ENCODE measurements at places on chromosomes 11 and 22.

GRCh38 chr11:1112351-1113191, 37.9 kb downstream of the MUC2 start:
- H3K27ac ChIP-seq = no peak overlapping the region
- no peak for DNase-seq
- H3K4me1 ChIP-seq = no peaks in the 10 kb centered on the region
- no peaks in the 10 kb centered on the region for H3K36me3 ChIP-seq
- H3K27me3 ChIP-seq = no peaks in the 10 kb centered on the region
- no peak overlapping the region for H3K4me3 ChIP-seq

- DNase-seq = no peak
- H3K27ac ChIP-seq = no peak overlapping the region
- no peak overlapping the region for H3K4me3 ChIP-seq
- peaks cover 12% of the 10 kb centered on the region for H3K27me3 ChIP-seq
- no peaks in the 10 kb centered on the region for H3K4me1 ChIP-seq
- no peaks in the 10 kb centered on the region for H3K36me3 ChIP-seq
Observed at GRCh38 chr11:45265969-45266675, 20.0 kb downstream of the SYT13 start.

DNA sequence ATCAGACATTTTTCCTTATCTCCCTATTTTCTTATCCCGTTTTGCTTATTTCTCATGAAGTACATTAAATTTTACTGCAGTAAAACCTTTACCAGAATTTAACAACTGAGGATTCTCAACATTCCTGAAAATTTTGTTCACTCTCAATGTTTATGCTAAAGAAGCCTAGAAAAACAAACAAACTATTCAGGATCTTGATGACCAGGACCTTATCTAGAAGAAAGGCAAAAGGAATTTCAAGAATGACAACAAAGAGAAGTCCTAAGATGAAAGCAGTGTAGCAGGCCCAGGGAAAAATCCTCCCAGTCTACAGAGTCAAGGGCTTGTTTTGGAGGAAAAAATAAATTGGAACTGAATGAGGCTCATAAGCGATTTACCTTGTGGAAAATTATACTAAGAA, 283.3 kb upstream of the ARHGAP42 start:
- no peaks in the 10 kb centered on the region for H3K27me3 ChIP-seq
- H3K27ac ChIP-seq = no peak overlapping the region
- no peaks in the 10 kb centered on the region for H3K36me3 ChIP-seq
- no peak overlapping the region for H3K4me3 ChIP-seq
- no peak for DNase-seq

DNA sequence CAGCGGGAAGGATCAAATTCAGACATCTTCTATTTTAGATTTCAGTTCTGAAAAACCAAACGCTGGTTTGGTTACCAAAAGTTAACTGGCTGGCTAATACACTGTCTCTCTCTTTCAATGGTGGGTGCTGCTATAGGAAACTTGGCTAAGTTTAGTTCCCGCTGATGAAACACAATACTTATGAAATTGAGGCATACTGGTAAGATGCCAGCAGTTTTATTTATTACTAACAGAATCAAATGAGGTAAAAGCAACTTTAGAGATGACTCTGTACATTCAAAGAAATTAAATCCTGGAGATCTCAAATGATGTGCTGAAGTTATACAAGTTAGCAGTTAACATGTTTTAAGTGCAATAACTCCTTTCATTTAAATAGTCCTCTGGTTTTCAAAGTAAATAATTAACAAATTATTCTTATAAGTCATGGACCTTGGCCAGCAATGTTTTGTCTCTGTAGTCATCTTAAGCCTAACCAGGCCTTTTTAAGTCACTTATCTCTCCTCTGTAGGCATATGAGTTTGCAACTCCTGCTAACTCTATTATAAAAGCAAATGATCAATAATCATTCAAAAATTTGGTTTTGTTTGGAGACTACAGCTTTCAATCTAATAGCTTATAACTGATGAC, 54.8 kb downstream of the PAK1 start:
- DNase-seq = no peak
- no peak overlapping the region for H3K27ac ChIP-seq
- H3K4me1 ChIP-seq = no peaks in the 10 kb centered on the region
- H3K4me3 ChIP-seq = no peak overlapping the region
- H3K27me3 ChIP-seq = no peaks in the 10 kb centered on the region
- H3K36me3 ChIP-seq = no peaks in the 10 kb centered on the region

GRCh38 chr11:65008016-65008415, 5.9 kb upstream of the ARL2 start:
- H3K36me3 ChIP-seq = no peaks in the 10 kb centered on the region
- DNase-seq = no peak
- H3K4me1 ChIP-seq = peaks cover 4% of the 10 kb centered on the region
- no peak overlapping the region for H3K4me3 ChIP-seq
- H3K27ac ChIP-seq = no peak overlapping the region

DNA sequence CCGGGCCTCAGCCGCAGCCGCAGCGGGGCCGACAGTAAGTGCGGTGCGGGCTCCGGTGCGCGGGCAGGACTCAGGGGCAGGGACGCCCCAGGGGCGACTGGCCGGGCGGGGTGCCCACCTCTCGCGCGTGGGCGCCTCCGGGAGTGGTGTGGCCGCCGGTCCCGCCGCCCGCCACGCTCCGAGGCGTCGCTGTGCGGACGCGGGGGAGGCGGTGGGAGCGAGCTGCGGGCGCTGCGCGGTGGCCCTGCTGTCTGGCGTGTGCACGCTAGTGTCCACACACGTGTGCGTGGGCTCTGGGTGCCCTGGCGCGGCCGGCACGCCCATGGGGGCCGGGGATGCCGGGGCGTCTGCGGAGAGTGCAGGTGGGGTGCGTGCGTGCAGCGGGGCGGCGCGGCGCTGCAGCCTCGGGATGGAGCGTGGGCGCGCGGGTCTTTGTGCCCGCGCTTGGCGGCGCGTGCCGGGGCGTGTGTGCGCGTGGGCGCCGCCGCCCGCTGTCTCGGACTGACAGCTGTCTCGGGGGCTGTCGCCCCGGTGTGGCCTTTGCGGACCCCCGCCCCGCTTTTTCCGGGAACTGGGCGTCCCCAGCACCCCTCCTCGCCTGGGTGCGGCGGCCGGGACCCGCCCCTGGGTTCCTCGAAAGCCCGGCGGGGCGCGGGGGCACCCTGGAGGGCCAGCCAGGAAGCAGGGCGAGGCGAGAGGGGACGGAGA, 804 bp downstream of the KCNK4 start:
- DNase-seq = no peak
- no peak overlapping the region for H3K4me3 ChIP-seq
- H3K27me3 ChIP-seq = peaks cover 6% of the 10 kb centered on the region
- peaks cover 11% of the 10 kb centered on the region for H3K4me1 ChIP-seq

- no peaks in the 10 kb centered on the region for H3K4me1 ChIP-seq
- no peaks in the 10 kb centered on the region for H3K36me3 ChIP-seq
- H3K27me3 ChIP-seq = no peaks in the 10 kb centered on the region
- no peak overlapping the region for H3K27ac ChIP-seq
- DNase-seq = no peak
- H3K4me3 ChIP-seq = no peak overlapping the region
Observed at GRCh38 chr11:83317757-83318690, 31.9 kb upstream of the CCDC90B start.

DNA sequence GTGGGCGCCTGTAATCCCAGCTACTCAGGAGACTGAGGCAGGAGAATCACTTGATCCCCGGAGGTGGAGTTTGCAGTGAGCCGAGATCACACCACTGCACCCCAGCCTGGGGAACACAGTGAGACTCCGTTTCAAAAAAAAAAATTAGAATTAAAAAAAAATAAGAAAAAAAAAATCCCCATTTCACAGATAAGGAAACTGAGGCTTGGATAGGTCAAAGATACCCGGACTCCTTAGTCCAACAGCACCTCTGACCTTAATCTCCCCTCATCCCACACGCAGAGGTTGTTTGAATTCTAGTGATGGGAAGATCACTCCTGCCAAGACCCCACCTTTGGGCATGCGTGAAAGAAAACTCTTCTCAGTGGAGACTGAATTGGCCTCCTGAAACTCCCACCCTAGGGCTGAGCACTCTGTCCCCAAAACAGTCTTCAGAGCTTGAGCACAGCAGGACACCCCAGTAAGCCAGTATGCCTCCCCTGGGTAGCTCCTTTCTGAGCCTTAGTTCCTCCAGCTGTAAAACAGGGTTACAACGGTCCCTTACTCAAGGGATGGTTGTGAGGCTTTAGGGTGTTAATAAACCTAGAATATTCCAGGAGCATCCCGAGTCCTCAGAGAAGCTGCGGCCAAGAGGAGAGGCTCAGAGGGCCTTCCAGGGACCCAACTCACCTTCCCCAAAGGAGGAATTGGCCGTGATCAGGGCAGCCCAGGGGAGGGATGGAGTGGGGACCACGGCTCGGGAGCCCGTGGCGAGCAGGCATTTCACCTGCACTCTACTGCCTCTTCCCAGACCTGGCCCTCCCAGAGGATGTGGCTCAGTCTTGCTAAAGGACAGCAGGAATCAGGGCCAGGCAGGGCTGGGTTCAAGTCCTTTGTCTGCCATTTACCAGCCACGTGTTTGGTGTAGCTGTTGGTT, 73.3 kb downstream of the NFAM1 start:
- no peak overlapping the region for H3K4me3 ChIP-seq
- H3K36me3 ChIP-seq = no peaks in the 10 kb centered on the region
- H3K27me3 ChIP-seq = peaks cover 3% of the 10 kb centered on the region
- no peaks in the 10 kb centered on the region for H3K4me1 ChIP-seq
- H3K27ac ChIP-seq = no peak overlapping the region
- no peak for DNase-seq

- no peak for DNase-seq
- H3K27me3 ChIP-seq = no peaks in the 10 kb centered on the region
- H3K27ac ChIP-seq = no peak overlapping the region
- no peaks in the 10 kb centered on the region for H3K4me1 ChIP-seq
- H3K36me3 ChIP-seq = no peaks in the 10 kb centered on the region
- no peak overlapping the region for H3K4me3 ChIP-seq
Observed at GRCh38 chr11:10641912-10642697, 51.5 kb downstream of the IRAG1 start.

- peaks cover 95% of the 10 kb centered on the region for H3K36me3 ChIP-seq
- H3K4me1 ChIP-seq = no peaks in the 10 kb centered on the region
- no peak overlapping the region for H3K27ac ChIP-seq
- no peak overlapping the region for H3K4me3 ChIP-seq
- no peak for DNase-seq
Observed at GRCh38 chr22:50217543-50218152, 16.8 kb downstream of the SELENOO start.

GRCh38 chr22:34776817-34777216, 289.1 kb upstream of the ISX start:
- no peaks in the 10 kb centered on the region for H3K4me1 ChIP-seq
- no peaks in the 10 kb centered on the region for H3K36me3 ChIP-seq
- H3K27ac ChIP-seq = no peak overlapping the region
- no peak overlapping the region for H3K4me3 ChIP-seq

- H3K27ac ChIP-seq = no peak overlapping the region
- no peaks in the 10 kb centered on the region for H3K27me3 ChIP-seq
- H3K4me1 ChIP-seq = 0 out of 2 replicates have a peak, but pooled peaks cover under 1% of the 10 kb centered on the region
- DNase-seq = no peak
- H3K4me3 ChIP-seq = no peak overlapping the region
Observed at GRCh38 chr11:77455740-77456139, 18.2 kb downstream of the PAK1 start.

GRCh38 chr22:36425977-36426523, 38.3 kb upstream of the MYH9 start:
- no peaks in the 10 kb centered on the region for H3K4me1 ChIP-seq
- H3K27ac ChIP-seq = no peak overlapping the region
- DNase-seq = no peak

GRCh38 chr22:43862074-43862881, at the start of gene SULT4A1:
Gene SULT4A1 (minus strand): TSS chr22:43862513. CDS start chr22:43862382, 131 bp downstream.
- no peak within 1 kb of the TSS for H3K27ac ChIP-seq
- no peaks in the 10 kb centered on the region for H3K27me3 ChIP-seq
- no peak for DNase-seq
- no peaks in the 10 kb centered on the region for H3K36me3 ChIP-seq
- H3K4me1 ChIP-seq = no peaks in the 10 kb centered on the region

DNA sequence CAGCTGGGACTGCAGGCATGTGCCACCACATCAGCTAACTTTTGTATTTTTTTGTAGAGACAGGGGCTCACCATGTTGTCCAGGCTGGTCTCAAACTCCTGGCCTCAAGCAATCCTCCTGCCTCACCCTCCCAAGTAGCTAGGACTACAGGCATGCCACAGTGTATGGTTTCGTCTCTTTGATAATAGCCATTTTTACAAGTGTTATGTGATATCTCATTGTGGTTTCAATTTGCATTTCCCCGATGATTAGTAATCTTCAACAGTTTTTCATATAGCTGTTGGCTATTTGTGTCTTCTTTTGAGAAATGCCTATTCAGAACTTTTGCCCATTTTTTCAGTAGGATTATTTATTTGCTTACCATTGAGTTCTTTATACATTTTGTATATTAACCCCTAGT, 9.0 kb upstream of the MTMR3 start:
- H3K27me3 ChIP-seq = peaks cover 22% of the 10 kb centered on the region
- H3K4me3 ChIP-seq = no peak overlapping the region
- no peak for DNase-seq
- H3K27ac ChIP-seq = no peak overlapping the region
- no peaks in the 10 kb centered on the region for H3K4me1 ChIP-seq

DNA sequence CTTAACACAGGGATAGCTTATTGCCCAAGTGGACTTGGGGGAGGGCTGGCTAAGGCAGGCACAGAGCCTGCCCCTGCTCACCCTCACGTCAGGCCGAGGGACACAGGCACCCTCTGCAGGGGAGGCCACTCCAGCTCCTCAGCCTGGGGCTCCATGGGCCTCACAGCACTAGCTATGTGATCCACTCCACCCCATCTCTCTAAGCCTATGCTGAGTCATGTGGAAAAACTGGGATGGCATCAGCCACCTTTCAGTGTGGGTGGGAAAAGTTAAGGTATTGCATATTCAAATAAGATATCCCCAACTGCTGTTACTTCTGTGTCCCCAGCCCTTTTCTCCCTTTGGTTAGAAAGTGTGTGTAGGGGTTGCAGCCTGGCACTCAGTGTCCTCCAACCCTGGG, 22.3 kb downstream of the RANGAP1 start:
- H3K4me3 ChIP-seq = no peak overlapping the region
- H3K27me3 ChIP-seq = no peaks in the 10 kb centered on the region
- peaks cover 97% of the 10 kb centered on the region for H3K36me3 ChIP-seq
- no peak overlapping the region for H3K27ac ChIP-seq
- DNase-seq = no peak

- H3K27ac ChIP-seq = no peak overlapping the region
- peaks cover 10% of the 10 kb centered on the region for H3K4me1 ChIP-seq
- no peaks in the 10 kb centered on the region for H3K27me3 ChIP-seq
- DNase-seq = no peak
Observed at GRCh38 chr22:28179392-28179791, 260.3 kb upstream of the PITPNB start.

DNA sequence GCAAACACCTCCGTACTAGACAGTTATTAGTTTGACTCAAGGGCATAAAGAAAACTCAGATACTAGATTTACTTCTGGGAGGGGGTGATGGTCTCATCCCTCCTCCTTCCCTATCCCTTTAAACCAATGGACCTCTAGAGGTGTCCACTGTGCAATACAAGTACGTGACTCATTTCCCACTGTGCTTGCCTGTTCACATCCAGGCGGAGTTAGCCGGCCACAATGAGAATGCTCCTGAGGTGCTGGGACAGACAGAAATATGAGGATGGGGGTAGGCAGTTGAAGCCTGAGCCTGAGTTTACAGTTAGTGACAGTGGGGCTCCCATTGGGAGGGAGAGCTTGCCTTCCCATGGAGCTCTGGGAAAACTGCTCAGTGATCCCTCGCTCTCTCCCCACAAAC, 8.4 kb upstream of the PMM1 start:
- no peaks in the 10 kb centered on the region for H3K27me3 ChIP-seq
- peaks cover 16% of the 10 kb centered on the region for H3K36me3 ChIP-seq
- DNase-seq = no peak

GRCh38 chr11:17766073-17766359, 31.4 kb downstream of the KCNC1 start:
- no peak for DNase-seq
- H3K4me1 ChIP-seq = no peaks in the 10 kb centered on the region
- no peaks in the 10 kb centered on the region for H3K36me3 ChIP-seq
- no peak overlapping the region for H3K4me3 ChIP-seq
